ENCODE measurements at places on chromosomes 2 and 18.

- DNase-seq, result no peak
Observed at GRCh38 chr2:200463452-200463851, 46.4 kb downstream of the KCTD18 start.

GRCh38 chr2:239946864-239947728 is 78.0 kb downstream of the NDUFA10 start:
- DNase-seq, result no peak

- no peak for DNase-seq
Observed at GRCh38 chr2:181746844-181747243, 66.5 kb upstream of the NEUROD1 start.

DNA sequence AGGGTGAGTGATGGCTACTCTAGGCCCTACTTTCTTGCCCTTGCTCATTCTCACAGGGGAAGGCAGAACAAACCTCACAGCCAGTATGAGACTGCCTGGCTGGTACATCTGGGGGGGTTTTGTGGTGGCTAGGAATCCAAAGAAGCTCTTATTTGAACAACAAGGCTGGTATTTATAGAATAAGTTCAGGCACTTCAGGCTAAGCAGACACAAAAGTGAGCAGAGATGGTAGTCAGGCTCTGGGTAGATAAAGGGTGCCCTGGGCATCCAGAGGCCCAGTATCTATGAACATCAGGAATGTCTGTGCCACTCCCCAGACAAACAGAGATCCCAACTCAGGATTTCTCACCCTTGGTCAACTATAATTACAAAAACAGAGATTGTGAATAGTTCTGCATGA is 57.2 kb upstream of the RTN4 start:
- no peak for DNase-seq
